ENCODE measurements at places on chromosomes 3 and 15. TPM values are rescaled to one million over a fixed set of nuclear protein-coding genes. Genes with fewer than 3 reads are reported as not detected.

The CPN2 gene
- not detected for total RNA-seq

The P2RY1 gene
- total RNA-seq, result 1.1 TPM

The RTP3 gene
- total RNA-seq, result not detected

The WDR49 gene
- under 0.01 TPM for total RNA-seq

The CTXN2 gene
- not detected for total RNA-seq
